ENCODE measurements at places on chromosomes 5 and 9. TPM values are rescaled to one million over a fixed set of nuclear protein-coding genes. Genes with fewer than 3 reads are reported as not detected.

GRCh38 chr5:170571281-170571731 is 67.5 kb downstream of the KCNIP1 start:
- no peaks in the 10 kb centered on the region for H3K4me1 ChIP-seq
- no peak overlapping the region for H3K4me3 ChIP-seq
- peak; percentile 52 for DNase-seq
- no peaks in the 10 kb centered on the region for H3K27me3 ChIP-seq

GRCh38 chr9:119986205-119986604 is 593.8 kb downstream of the CDK5RAP2 start:
- no peaks in the 10 kb centered on the region for H3K36me3 ChIP-seq
- DNase-seq, result no peak
- H3K27me3 ChIP-seq, result no peaks in the 10 kb centered on the region

GRCh38 chr5:163190784-163191183 is 246.6 kb upstream of the CCNG1 start:
- H3K27me3 ChIP-seq, result no peaks in the 10 kb centered on the region
- no peak overlapping the region for H3K27ac ChIP-seq
- H3K4me1 ChIP-seq, result no peaks in the 10 kb centered on the region
- DNase-seq, result no peak

DNA sequence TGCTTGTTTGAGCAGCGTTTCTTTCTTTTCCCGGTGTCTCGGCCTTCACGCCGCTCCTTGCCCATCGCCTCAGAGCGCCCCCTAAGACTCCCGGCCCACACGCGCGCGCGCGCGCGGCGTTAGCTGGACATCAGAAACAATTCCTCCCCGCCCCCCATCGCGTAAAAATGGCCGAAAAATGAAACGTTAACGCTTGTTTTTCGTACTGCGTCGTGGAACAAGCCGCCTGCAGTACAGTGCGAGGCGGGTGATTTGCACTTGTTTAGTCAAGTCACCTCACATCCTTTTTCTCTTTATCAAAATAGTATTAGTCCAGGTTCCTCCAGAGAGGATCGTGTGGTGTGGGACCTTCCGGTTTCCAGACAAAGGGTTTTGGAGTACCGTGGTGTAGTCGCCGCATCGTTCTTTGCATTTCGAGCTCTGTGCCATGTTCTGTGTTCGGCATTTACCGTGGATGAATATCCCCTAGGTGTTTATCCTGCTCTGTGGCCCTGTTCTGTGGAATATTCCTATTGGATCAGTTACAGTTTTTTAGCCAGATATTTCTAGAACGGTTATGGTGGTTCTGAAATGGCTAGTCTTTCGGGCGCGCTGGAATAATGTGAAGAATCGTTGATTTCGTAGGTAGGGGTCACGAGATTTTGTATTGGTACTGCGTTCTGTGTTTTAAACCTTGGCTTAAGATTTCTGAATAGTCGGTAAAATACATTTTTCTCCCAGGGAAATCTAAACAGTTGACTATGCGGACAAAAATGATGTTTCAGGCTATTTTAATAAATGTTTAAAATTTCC is 1.0 kb downstream of the MATR3 start:
- peak overlapping the region; percentile 95 for H3K27ac ChIP-seq
- no peaks in the 10 kb centered on the region for H3K36me3 ChIP-seq
- H3K27me3 ChIP-seq, result no peaks in the 10 kb centered on the region
- peak; percentile 82 for DNase-seq
- H3K4me3 ChIP-seq, result peak overlapping the region; percentile 80

C5orf58 gene
- total RNA-seq, result not detected

DNA sequence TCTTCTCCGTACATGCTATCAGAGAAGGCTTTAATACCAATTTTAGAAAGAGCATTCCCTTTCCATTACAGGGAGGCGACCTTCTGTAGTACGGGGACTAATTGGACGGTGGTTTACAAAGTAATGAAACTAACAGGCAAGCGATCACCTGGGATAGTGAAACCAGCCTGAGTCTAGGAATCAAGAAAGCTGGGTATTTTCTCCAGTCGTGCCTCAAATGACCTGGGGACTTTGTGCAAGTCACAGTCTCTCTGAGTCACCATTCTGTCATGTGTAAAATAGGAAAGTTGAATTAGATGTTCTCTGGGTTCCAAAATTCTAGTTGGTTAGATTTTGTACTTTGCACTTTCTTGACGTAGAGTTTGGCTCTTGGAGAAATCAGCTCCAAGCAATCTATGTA is 22.7 kb upstream of the SSBP2 start:
- H3K4me1 ChIP-seq, result peaks cover 3% of the 10 kb centered on the region
- H3K27ac ChIP-seq, result no peak overlapping the region
- H3K27me3 ChIP-seq, result no peaks in the 10 kb centered on the region
- DNase-seq, result no peak
- H3K4me3 ChIP-seq, result no peak overlapping the region

DNA sequence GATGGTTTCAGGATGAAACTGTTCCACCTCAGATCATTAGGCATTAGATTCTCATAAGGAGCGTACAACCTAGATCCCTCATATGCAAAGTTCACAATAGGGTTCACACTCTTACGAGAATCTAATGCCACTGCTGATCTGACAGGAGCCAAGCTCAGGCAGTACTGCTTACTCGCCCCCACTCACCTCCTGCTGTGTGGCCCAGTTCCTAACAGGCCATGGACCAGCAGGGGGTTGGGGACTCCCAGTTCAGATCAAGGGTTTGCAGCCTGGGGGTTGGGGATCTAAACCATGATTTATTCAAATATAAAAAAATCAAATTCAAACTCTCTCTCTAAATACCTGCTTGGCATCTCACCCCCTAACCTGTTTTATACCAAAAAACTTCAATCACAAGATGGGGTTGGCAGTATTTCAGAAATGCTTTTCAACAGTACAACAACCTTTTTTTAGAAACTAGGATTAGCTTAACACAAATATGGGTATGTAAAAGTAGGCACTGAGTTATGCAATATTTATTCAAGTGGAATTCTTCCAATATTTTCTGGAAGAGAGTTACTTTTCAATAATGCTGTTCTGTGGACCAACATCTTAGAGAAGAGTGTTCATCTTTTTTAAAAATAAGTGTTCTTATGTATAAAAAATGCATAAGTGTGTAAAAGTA is 30.1 kb upstream of the SLC12A2 start:
- DNase-seq, result peak; percentile 46
- H3K36me3 ChIP-seq, result peaks cover 1% of the 10 kb centered on the region
- peak overlapping the region; percentile 38 for H3K27ac ChIP-seq
- no peaks in the 10 kb centered on the region for H3K27me3 ChIP-seq
- H3K4me1 ChIP-seq, result peaks cover 4% of the 10 kb centered on the region
- no peak overlapping the region for H3K4me3 ChIP-seq

- H3K4me3 ChIP-seq, result no peak overlapping the region
- H3K36me3 ChIP-seq, result no peaks in the 10 kb centered on the region
- H3K27ac ChIP-seq, result no peak overlapping the region
Measured at GRCh38 chr5:121870489-121870888, 18.8 kb downstream of the FTMT start.

DNA sequence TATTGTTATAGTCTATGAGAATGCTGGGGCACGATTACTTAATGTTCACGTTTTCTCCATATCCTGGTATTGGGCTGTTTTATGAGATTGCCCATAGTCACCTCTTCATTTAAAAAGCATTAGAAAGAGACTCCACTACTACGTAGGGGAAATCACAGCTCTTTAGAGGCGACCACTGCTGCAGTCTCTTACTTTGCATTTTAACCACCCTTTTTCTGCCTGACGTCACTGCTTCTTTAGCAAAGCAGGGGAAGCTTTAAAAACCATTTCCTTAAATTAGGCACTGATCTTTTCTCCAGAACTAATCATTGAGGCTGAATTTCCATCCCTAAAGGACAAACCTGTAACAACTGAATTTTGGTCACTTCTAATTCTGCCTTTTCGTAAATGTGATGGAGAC is 38.9 kb downstream of the ZNF608 start:
- peaks cover 9% of the 10 kb centered on the region for H3K4me1 ChIP-seq
- H3K36me3 ChIP-seq, result peaks cover 3% of the 10 kb centered on the region
- no peak for DNase-seq
- H3K27me3 ChIP-seq, result no peaks in the 10 kb centered on the region
- H3K4me3 ChIP-seq, result no peak overlapping the region
- H3K27ac ChIP-seq, result no peak overlapping the region

- no peak for DNase-seq
- H3K4me3 ChIP-seq, result no peak overlapping the region
- H3K27me3 ChIP-seq, result peaks cover 3% of the 10 kb centered on the region
- H3K27ac ChIP-seq, result no peak overlapping the region
Measured at GRCh38 chr5:36763454-36763853, 113.1 kb upstream of the NIPBL start.

DNA sequence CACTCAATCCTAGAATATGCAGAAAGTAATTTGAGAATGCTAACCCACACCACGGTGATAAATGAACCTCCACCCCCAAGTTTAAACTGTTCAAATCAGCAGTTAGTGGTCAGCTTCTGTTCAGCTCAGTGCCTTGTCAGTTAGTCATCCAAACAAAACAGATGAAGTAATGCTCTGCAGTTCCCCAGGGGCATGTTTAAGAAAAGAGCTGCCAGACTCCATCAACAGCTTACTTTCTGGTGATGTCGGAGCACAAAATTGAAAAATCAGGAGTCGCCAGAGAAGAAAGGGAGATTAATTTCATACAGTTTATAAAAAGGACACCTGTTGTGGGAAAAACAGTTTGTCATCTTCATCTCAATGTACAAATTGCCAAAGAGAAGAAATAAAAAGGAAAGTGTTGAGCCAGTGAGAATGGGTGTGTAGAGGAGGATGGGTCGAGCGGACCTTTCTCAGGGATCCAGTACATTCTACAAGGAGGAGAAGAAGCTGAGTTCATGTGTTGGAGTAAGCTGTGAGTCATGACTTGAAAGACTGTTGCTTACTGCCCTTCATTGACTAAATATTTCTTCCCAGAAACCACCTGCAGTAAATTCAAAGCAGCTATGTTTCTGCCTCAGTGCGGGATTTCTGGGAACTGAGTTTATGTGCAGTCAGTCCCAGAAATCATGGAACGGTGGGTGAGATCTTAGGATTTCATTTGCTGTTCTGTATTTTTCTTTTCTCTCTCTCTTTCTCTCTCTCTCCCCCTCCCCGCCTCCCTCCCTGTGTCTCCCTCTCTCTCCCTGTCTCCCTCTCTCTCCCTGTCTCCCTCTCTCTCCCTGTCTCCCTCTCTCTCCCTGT is 13.7 kb downstream of the TRIO start:
- H3K36me3 ChIP-seq, result peaks cover 13% of the 10 kb centered on the region
- H3K4me1 ChIP-seq, result peaks cover 43% of the 10 kb centered on the region
- H3K4me3 ChIP-seq, result peak overlapping the region; percentile 38
- DNase-seq, result peak; percentile 99
- H3K27ac ChIP-seq, result peak overlapping the region; percentile 96

GRCh38 chr9:130835441-130836298 is 616 bp downstream of the ABL1 start:
- peak overlapping the region; percentile 98 for H3K27ac ChIP-seq
- DNase-seq, result peak; percentile 61
- H3K4me3 ChIP-seq, result peak overlapping the region; percentile 75
- no peaks in the 10 kb centered on the region for H3K27me3 ChIP-seq

GRCh38 chr9:83132768-83133167 is 69.8 kb upstream of the RASEF start:
- no peak overlapping the region for H3K27ac ChIP-seq
- H3K4me1 ChIP-seq, result no peaks in the 10 kb centered on the region
- DNase-seq, result no peak
- H3K27me3 ChIP-seq, result no peaks in the 10 kb centered on the region
- no peak overlapping the region for H3K4me3 ChIP-seq
- no peaks in the 10 kb centered on the region for H3K36me3 ChIP-seq

DNA sequence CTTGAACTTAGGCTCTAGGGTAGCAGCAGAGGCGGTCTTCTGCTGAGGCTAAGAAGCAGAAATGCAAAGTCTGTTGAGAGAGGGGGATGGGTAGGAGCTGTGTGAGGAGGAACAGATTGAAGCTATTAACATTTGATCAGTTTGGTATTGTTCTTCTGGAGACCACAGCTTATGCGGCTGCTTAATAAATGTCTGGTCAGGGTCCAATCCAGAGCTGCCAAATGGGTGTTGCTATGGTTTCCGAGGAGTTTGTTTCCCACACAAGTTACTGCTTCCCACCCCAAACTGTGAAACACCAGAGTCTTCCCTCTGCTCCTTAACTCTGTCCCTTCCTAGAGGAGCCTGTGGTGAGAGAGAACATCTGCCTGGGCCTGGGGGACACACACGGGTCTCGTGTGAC is 142.2 kb upstream of the KLF4 start:
- H3K27me3 ChIP-seq, result peaks cover 2% of the 10 kb centered on the region
- H3K36me3 ChIP-seq, result no peaks in the 10 kb centered on the region
- peaks cover under 1% of the 10 kb centered on the region for H3K4me1 ChIP-seq
- DNase-seq, result no peak
- no peak overlapping the region for H3K4me3 ChIP-seq
- no peak overlapping the region for H3K27ac ChIP-seq

KIAA1191 gene
- total RNA-seq, result 124 TPM

PCAT7 gene
- not detected for total RNA-seq

GRCh38 chr5:154487541-154487940 is 9.5 kb upstream of the HAND1 start:
- H3K36me3 ChIP-seq, result no peaks in the 10 kb centered on the region
- H3K27ac ChIP-seq, result no peak overlapping the region
- no peak overlapping the region for H3K4me3 ChIP-seq
- no peak for DNase-seq
- H3K27me3 ChIP-seq, result peaks cover 69% of the 10 kb centered on the region

DNA sequence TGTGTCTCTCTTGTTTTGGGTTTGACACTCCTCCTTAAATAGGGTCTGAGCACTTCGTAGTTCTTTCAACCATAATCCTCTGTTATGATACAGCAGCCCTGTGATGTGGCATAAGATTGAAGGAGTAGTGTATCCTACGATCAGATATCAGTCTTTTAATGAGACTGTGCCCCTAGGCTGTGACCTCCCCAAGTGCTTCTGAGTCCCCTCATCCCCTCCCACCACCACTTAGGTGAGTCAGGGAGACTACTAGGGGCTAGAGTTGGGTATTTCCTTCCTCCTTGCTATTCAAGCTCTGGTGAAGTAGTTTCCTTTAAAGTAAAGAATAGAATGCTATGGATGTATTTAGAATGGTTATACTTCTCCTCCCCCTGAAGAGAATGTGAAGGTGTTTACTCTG is 637.2 kb upstream of the GRAMD2B start:
- H3K27ac ChIP-seq, result no peak overlapping the region
- H3K4me1 ChIP-seq, result no peaks in the 10 kb centered on the region
- no peak overlapping the region for H3K4me3 ChIP-seq
- no peaks in the 10 kb centered on the region for H3K27me3 ChIP-seq

GRCh38 chr5:58094031-58094430 is 365.9 kb downstream of the PLK2 start:
- H3K36me3 ChIP-seq, result no peaks in the 10 kb centered on the region
- H3K27ac ChIP-seq, result no peak overlapping the region
- no peaks in the 10 kb centered on the region for H3K27me3 ChIP-seq
- H3K4me1 ChIP-seq, result no peaks in the 10 kb centered on the region

GRCh38 chr9:3893519-3893918 is 367.7 kb upstream of the RFX3 start:
- no peak overlapping the region for H3K27ac ChIP-seq
- H3K4me3 ChIP-seq, result no peak overlapping the region
- H3K36me3 ChIP-seq, result peaks cover 5% of the 10 kb centered on the region
- no peaks in the 10 kb centered on the region for H3K27me3 ChIP-seq
- DNase-seq, result no peak

GRCh38 chr5:129217179-129217578 is 122.6 kb downstream of the ISOC1 start:
- H3K36me3 ChIP-seq, result no peaks in the 10 kb centered on the region
- no peaks in the 10 kb centered on the region for H3K27me3 ChIP-seq
- no peak for DNase-seq
- H3K27ac ChIP-seq, result no peak overlapping the region
- no peak overlapping the region for H3K4me3 ChIP-seq
